ENCODE measurements at places on chromosomes 2 and 18.

DNA sequence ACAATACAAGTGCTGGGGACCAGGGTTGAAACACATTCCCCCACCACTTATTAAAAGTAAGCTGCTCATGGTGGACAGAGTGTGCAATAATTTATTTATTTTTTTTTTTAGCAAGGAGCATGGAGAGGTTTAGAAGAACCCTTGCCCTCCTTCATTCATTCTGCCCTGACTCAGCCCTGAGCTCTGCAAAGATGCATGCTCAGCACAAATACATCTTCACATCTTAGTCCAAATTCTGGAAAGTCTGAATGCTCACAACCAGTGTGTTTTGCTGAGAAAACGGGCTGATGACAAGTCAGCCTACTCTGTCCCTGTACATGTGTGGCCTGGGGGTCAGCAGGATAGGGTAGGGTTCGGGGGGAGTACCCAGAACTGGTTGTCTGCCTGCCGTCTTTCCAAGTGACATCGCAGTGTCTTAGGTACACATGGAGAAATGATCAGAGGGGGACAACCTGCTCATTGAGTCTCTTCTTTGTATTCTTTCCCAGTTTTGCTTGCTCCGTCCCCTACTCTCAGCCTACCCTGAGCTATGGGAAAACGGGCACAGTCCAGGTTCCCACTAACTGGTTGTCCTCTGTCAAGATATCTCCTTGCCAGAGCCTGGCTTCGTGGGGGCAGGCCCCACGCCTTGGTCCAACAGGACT, 76.4 kb downstream of the ADD2 start:
- no peak for DNase-seq

GRCh38 chr2:11234309-11234708, 79.0 kb downstream of the SLC66A3 start:
- DNase-seq: no peak

DNA sequence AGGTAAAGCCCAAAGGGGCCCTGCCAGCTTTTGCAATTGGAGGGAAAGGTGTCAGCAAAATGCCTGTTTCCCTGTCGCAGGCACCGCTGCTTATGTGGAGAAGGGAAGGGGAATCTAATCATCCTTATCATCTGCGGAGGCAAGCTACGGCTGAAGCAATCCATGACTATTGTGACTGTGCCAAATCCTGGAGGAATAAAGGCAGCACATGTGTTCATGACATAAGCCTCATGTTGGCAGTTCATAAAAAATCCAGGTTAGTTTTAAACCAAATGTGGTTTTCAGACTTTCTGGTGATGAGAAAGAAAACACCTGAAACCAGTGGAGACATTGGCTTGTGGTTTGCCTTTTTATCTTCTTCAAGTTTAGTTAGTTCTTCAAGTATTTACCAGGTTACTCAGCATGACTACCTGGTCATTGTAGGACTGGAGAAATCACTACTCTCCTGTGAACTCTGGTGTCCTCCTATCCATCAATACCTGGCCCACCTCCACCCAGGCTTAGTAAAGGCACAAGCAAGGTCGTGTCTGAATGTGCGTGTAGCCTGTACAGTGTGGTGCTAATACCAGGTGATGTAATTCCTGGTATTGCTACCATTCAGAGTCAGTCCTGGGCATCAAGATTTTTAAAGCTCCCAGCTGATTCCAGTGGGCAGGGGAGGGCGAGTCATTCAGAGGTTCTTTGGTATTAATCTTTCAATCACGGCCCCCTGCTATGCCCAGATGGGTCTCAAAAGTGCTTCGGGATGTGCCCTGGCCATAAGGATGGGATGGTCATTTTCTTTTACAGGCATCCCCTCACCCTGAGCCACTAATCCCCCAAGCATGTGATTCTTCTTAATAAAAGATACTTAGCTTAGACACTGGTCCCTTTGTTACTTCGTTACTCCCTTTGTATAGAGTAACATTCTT, 96.8 kb downstream of the TGFA start:
- no peak for DNase-seq

DNA sequence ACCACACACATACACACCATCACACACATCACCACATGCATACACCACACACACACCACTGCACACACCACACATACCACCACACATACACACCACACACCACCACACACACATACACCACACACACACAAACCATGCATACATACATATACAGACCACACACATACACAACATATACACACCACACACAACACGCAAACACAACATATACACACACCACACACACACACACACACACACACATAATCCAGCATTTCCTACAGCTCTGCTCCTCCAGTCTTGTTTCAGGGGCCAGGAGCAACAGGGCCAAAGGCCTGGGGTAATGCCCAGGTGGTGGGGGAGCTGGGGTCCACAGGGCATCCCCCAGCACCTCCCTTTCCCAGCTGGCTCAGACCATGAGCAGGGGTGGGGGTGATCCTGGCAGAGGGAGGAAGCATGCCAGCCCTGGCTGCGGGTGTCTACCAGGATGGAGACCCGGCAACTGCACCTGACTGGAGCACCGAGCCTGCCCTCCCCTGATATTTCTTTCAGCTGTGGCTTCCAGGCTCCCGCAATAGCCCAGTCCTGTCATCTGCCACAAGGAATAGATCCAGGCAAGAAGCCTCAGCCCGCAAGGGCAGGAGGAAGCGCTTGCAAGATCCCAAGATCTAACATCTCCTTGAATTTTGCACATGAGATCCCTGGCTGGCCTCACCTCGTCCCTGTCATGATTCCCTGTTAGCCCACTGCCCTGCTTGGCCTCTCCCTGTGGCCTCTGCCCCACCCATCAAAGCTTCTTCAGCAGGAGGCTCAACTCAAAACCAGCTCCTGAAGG, 196.9 kb downstream of the TNS1 start:
- no peak for DNase-seq

DNA sequence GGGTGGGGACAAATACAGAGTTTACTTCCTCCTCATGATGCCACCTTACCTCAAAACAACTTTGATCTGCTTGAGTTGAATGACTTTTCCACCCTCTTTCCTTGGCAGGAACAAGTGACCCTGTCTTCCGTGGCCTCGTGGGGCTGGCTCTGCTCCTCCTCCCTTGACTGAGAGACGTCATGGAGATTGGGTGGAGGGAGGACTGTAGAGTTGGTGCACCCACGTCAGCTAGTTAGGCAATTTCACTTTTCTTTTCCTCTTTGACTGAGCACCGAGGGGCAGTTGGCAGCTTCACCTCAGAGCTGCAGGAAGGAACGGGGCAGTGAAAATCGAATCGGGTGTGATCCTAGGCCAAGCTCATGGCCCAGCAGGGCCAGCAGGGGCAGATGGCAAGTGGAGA, at the start of gene SP140:
SP140 (plus strand) TSS at position 251 of the 400 bp plus-strand sequence; CDS start at position 360, 109 bp downstream.
- peak; percentile 56 for DNase-seq

DNA sequence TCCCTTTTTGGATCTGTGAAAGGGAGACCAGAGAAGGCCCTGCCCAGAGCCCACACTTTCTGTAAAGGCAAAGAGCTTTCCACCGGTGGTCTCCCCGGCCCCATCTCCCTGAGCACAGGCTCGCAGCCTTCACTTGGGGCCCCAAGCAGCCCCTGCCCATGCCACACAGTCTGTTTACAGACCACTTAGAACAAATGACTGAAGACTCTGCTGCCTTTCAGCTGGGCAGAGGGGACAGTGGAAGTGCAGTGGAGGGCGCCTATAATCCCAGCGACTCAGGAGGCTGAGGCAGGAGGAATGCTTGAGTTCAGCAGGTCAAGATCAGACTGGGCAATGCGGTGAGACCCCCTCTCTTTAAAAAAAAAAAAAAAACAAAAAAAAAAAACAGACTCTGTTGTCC, 28.9 kb downstream of the SERTAD2 start:
- DNase-seq: no peak

GRCh38 chr18:6482198-6482977, 67.7 kb upstream of the L3MBTL4 start:
- no peak for DNase-seq

- no peak for DNase-seq
Measured at GRCh38 chr2:58834404-58834803, 593.3 kb upstream of the FANCL start.

DNA sequence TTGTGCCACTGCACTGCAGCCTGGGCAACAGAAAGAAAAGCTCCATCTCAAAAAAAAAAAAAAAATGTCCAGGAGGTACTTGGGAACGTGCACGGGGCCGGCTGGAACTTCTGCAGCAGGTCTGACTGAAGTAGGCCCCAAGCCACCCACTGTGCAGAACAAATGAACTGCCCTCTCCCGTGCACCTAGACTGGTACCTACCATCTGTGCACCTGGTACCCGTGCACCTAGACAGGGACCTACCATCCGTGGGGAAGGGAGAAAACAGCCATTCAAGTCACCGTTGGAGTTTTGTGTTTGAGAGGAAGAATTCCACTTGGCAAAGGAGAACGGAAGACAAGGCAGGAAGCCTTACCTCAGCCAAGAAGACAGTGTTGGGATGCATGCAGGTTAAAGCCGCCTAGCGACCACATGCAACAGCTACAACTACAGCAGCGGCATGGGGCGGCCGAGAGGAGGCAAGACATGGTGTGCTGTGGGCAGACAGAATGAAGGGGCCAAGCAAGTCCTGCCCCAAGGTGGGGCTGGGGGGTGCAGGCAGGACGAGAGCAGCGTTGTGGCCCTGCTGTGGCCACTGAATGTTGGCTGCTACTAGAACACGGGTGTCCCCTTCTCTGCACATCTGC, 16.1 kb downstream of the ST3GAL5 start:
- no peak for DNase-seq

GRCh38 chr2:44531289-44531688, 169.5 kb downstream of the CAMKMT start:
- no peak for DNase-seq

DNA sequence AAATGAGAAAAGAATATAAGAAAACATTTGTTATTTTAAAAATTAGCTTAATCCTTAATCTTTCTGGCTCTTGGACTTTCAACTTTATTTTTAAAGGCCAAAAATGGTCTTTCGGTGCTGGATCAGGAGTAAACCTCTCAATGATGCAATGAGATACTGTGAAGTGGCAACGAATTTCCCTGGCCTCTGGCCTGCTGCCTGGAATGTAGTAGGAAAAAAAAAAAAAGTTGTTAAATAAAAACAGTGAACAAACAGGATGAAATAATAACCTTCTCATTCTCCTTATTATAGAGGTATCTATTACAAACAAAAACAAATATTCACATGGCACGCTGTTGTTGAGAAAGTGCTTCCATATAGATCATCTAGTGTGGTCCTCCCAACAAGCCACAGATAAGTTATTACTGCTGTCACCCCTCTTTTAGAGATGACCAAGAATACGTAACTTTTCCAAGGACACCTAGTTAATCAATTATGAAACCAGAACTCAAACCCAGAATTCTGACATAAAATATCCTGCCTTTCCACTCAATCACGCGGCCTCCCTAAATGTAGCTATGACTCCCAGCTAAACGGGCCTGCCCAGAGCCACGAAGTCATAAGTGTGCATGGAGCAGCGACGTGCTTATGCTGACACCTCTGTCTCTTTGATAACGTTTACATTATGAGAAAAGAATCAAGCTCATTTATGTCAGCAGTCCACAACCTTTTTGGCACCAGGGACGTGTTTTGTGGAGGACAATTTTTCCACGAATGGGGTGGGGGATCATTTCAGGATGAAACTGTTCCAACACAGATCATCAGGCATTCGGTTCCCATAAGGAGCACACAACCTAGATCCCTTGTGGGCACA, 170.9 kb downstream of the BCL2 start:
- DNase-seq: no peak

GRCh38 chr18:58272209-58272608, 228.2 kb downstream of the NEDD4L start:
- DNase-seq: no peak

- no peak for DNase-seq
Measured at GRCh38 chr18:46261799-46262198, 157.6 kb downstream of the HAUS1 start.

- no peak for DNase-seq
Measured at GRCh38 chr2:216416571-216417307, 4.5 kb downstream of the SMARCAL1 start.

- DNase-seq: no peak
Measured at GRCh38 chr18:7512990-7513389, 54.1 kb upstream of the PTPRM start.
